ENCODE measurements at places on chromosomes 2 and 18.

- no peak for DNase-seq
- no peak overlapping the region for H3K4me3 ChIP-seq
- no peaks in the 10 kb centered on the region for H3K4me1 ChIP-seq
- H3K36me3 ChIP-seq, result no peaks in the 10 kb centered on the region
- H3K27ac ChIP-seq, result no peak overlapping the region
Observed at GRCh38 chr2:13651684-13652131, 935.0 kb downstream of the TRIB2 start.

- H3K27me3 ChIP-seq, result no peaks in the 10 kb centered on the region
- no peak for DNase-seq
- no peaks in the 10 kb centered on the region for H3K36me3 ChIP-seq
- no peaks in the 10 kb centered on the region for H3K4me1 ChIP-seq
- no peak overlapping the region for H3K4me3 ChIP-seq
Observed at GRCh38 chr2:155235710-155236109, 537.2 kb downstream of the KCNJ3 start.

DNA sequence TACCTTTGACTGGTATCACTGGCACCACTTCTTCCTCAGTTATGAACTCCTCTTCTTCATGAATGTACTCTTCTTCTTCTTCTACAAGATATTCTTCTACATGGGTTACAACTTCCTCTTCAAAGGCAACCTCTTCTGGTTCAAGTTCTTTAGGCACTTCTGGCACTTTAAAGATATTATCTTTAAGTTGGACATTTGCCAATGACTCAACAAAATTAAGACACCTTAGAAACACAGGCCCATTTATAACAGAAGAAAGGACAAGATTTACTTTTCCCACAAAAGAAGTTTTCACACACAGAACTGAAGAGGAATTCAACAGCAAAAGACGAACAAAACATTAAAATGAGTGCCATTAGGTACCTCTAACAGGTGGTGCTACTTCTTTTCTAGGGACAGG, 127.3 kb downstream of the TTN start:
- no peaks in the 10 kb centered on the region for H3K4me1 ChIP-seq
- no peak overlapping the region for H3K27ac ChIP-seq
- H3K36me3 ChIP-seq, result no peaks in the 10 kb centered on the region
- no peak overlapping the region for H3K4me3 ChIP-seq
- no peaks in the 10 kb centered on the region for H3K27me3 ChIP-seq

DNA sequence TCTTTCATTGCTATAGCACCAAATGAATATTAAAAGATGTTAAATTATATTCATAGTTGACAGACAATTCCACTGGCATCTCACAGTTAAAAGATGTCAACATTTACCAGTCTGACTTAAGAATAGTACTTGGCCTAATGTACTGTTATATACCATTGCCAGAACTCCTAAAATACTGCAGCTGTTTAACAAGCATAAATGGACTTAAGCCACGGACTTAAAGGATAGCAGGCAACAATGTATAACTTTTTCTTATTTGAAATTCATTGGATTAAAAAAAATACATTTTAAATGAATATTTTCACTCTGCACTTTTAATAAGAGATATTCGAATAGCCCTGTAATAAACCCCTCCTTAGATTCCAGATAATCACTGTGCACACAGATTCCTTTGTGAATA, 3.8 kb downstream of the TCF4 start:
- H3K4me3 ChIP-seq, result no peak overlapping the region
- no peaks in the 10 kb centered on the region for H3K36me3 ChIP-seq
- H3K27me3 ChIP-seq, result no peaks in the 10 kb centered on the region
- no peaks in the 10 kb centered on the region for H3K4me1 ChIP-seq

DNA sequence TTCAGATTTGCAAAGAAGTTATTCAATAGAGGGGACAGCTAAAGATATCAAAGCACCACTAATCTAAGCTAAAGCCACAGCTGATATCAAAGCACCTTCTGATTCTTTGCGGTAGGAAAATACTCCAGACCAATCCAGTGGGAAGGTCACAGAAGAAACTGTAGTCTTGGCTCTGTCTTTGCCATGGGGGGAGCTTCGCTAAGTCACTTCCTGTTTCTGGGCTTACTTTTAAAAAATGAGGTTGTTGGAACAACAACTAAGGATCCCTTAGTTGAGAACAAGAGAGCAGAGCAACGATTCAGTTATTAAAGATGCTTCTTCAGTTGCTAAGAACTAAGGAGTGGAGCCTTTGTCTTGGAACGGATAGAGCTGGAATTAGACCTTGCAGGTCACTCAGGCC, 12.2 kb downstream of the LPIN1 start:
- H3K27me3 ChIP-seq, result no peaks in the 10 kb centered on the region
- no peak overlapping the region for H3K4me3 ChIP-seq
- H3K36me3 ChIP-seq, result no peaks in the 10 kb centered on the region
- no peak overlapping the region for H3K27ac ChIP-seq
- H3K4me1 ChIP-seq, result peaks cover 9% of the 10 kb centered on the region

Data from ovary (tissue), 10 donors.